ENCODE measurements at places on chromosomes 3 and 15.
A peak's percentile ranks its signal among the peaks of the same experiment; 100 is the strongest.

- DNase-seq = no peak
Observed at GRCh38 chr3:16051691-16052090, 122.8 kb upstream of the GALNT15 start.

DNA sequence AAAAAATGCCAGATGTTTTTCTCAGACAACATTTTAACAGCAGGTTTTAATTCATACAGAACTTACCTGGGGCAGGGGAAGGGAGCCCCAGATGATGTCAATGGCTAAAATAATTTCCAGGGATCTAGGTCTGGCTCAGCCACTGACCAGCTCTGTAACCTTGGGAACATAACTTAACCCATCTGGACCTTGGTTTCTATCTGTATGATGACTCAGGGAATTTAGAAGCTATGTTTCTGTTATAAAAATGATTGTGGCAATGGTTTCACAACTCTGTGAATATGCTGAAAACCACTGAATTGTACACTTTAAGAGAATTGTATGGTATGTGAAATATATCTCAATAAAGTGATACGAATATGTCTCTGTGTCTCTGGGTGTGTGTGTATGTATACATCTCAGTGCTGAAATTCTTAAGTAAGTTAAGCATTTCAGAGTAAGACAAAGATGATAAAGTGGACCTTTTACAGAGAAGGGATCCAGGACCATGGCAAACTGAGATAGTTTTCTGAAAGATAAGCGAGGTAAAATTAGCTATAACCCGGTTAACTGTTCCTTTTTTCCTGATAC lies 2.9 kb downstream of the SH3GL3 start:
- no peak for DNase-seq

DNA sequence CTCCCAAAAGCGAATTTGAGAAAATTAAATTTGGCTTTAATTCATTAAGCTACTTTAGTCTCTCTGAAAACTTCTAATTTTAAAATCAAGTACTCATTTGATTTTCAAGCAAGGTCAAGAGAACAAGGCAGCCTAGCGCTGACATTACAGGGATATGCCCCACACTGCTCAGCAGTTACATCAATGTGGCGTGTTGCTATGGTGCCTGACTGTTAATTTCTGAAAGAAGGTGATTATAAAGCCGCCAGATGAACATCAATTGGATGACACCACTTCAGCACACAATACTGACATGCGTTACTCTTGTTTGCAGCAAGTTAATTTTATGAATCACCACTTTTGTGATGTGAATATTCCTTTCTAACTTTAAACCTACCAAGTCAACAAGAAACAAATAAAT lies 284.4 kb downstream of the FOXP1 start:
- peak; percentile 20 for DNase-seq

GRCh38 chr15:82571722-82572222 lies 31.5 kb upstream of the RPS17 start:
- DNase-seq = no peak

- no peak for DNase-seq
Observed at GRCh38 chr15:100728371-100729201, 126.2 kb downstream of the ASB7 start.

- no peak for DNase-seq
Observed at GRCh38 chr3:26381411-26381810, 241.2 kb upstream of the LRRC3B start.

GRCh38 chr3:105465251-105465853 lies 98.6 kb downstream of the ALCAM start:
- DNase-seq = no peak

DNA sequence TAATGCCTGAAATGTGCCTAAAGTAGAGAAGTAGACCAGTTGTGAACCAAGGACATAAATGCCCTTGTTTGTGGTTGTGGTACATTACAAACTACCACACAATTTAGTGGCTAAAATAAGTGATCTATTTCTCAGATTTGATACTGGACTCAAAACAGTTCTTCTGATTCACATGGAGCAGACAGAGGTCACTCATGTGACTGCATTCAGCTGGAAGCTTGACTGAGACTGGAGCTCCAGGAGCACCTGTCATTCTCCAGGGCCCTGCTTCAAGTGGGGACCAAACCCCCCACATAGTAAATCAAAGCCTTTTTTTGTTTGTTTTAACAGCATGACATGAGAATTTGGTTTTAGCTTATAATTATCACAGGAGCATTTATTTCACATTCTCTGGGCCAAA lies 301.2 kb downstream of the OXSM start:
- no peak for DNase-seq

GRCh38 chr3:141840737-141841544 lies 35.5 kb upstream of the ATP1B3 start:
- no peak for DNase-seq

DNA sequence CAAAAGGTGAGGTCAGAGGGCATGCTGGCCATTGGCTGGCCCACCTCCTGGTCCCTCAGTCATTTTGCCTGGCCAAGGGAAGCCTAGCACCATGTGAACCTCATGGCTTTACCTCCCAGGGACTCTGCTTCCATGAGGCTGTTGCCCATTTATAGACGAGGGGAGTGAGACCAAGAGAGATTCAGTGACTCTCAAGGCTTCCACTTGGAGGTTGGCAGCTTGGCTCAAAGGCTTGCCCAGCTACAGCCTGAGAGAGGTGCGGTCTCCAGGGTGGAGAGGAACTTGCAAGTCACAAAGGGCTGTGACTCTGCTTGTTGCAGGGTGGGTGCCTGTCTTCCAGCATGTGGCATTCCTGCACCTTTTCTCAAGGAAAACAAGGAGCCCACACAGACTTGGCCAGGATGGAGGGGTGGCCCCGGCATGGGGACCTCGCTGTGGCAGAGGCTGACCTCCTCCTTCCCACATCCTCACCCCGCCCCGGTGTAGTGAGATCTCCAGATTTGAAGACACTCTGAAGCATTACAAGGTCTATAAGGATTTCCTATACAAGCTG lies 24.5 kb downstream of the CFAP100 start:
- DNase-seq = no peak

DNA sequence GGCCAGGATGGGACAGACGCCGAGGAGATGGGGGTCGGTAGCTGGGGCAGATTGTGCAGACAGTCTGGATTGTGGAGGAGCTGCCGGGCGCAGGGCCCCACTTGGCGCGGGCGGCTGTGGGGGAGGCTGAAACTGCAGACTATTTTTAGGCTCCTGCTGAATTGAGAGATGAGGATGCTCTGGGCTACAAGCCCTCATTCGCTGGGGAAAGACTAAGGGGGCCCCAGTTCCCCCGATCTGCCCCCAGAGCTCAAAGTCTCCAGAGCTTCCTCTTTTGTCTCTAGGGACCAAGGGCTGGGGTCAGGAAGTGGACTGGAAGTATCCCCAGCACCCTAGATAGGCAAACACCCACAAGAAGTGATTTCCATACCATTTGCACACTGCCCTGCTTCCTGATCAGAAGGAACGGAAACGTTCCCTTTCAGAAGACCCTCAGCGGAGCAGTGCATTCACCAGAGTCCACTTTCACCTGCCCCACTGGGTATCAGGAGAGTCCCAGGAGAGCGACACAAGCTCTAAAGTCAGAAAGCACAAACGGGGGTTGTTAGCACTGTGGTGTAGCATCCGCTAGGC lies 29.7 kb downstream of the SEMA7A start:
- DNase-seq = no peak

DNA sequence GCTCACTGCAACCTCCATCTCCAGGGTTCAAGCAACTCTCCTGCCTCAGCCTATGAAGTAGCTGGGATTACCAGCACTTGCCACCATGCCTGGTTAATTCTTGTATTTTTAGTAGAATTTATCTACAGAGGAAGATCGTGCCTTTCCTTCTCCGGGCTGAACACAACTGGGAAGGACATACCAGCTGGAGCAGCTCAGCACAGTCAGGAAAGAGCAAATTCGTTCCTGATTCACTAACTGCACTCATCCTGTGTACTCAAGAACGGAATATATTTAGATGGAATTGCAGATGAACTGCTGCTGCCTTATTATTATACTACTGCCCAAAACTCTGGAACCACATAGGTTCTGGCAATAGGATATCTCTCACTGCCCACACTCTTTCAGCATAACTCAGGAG lies 27.1 kb upstream of the P4HTM start:
- DNase-seq = no peak

DNA sequence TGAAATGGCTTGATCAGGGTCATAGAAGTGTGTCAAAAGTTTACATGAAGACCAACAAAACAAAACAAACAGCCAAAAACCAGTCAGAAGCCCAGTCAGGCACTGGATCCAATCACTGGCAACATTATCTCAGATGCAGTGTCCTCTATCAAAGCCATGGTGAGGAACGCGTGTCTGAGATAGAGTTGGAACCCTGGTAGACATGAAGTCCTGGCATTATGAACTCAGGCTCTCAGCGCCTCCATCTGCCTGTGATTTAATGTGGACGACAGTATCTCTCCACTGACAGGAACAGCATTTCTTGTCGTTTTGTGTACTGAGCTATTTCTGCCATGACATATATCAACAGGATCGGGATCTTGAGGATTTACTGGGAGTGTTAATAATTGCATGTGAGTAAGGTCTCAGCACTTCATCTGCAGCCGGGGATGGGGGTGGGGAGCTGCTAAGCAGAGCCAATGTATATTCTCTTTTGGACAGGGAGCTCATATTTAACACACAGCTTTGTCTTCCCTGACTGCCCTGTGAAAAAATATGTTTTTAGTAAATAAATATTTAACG lies 1120.0 kb downstream of the IGSF11 start:
- no peak for DNase-seq

DNA sequence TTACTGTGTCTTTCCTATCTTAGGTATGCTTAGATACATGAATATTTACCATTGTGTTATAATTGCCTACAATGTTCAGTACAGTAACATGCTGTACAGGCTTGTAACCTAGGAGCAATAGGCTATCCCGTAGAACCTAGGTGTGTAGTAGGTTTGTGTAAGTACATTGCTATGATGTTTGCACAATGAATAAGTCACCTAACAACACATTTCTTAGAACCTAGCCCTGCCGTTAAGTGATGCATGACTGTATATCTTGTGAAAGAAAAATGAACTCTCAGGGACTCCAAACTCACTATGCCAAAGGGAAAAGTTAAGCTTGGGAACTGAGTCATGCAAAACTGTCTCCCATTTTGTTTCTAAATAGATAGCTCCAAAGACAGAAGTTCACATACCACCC lies 91.5 kb upstream of the ACP3 start:
- DNase-seq = no peak

GRCh38 chr3:40875581-40875980 lies 323.7 kb upstream of the CTNNB1 start:
- DNase-seq = no peak

- DNase-seq = no peak
Observed at GRCh38 chr3:31331278-31331677, 201.4 kb upstream of the STT3B start.

DNA sequence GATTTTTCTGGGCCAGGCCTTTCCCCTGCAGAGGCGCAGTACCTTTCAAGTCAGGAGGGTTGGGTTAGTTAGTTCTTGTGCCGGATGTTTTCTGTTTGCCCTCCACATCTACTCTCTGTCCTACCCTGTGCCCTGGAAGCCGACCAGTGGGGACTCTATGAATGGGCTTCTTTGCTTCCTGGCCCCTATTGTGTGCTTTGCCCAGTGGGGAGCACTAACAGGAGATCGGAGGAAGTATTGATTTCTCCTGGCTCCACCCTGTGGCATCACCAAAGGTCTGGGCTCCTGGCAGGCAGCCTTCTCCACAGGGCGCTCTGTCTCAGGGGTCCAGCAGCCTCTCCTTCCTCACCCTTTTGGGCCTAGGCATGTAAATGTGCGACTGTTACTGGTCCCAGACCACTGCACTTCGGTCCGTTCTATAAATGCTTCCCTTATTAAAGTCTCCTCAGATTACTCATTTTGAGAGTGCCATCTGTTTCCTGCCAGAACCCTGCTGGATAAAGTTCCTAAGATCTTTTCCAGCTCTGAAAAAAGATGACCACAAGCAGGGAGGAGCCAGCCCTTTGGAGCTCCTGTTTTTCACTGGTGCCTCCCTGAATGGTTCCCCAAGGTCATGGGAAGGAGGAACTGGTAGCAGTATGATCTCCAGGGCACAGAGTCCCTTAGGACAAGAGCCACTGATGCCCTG lies 44.5 kb downstream of the CTDSPL start:
- DNase-seq = no peak

GRCh38 chr3:138497851-138498250 lies 63.4 kb downstream of the ESYT3 start:
- DNase-seq = no peak

- DNase-seq = peak; percentile 60
Observed at GRCh38 chr15:90001683-90002427, 731 bp downstream of the ZNF710 start.

DNA sequence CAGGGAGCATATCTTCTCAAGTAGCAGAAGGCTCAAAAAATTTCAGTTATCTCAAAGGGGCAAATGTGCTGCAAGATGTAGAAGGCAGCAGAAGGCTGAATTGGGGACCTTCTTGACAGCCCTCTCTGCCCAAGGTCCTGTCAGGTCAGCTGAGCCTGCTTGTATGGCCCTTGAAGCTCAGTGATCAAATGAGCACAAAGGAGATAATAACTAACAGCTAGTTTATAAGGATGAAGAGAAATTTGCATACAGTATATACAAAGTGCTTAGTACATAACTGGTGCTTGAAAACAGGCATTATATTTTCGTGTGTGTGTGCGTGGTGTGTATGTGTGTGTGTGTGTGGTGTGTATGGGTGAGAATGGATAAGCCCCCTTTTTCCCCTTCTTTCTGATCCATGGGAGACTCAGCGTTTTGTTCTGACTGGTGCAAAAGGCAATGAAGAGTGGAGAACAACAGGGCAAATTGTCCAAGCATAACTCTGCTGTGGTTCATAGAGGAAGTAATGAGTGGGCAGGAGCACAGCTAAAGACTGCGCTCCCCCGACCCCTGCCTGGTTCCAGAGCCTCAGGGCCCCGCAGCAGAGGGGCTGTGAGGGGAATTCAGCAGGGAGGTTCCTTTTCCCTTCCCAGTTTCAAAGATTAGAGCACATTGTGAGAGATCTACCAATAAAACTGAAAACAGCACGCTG lies 356.8 kb upstream of the NR2F2 start:
- no peak for DNase-seq

- DNase-seq = no peak
Observed at GRCh38 chr3:48492461-48493202, 11.3 kb downstream of the SHISA5 start.

- DNase-seq = no peak
Observed at GRCh38 chr3:113501597-113501996, 13.4 kb downstream of the SPICE1 start.

- no peak for DNase-seq
Observed at GRCh38 chr15:56351353-56351752, 13.9 kb upstream of the TEX9 start.

- DNase-seq = no peak
Observed at GRCh38 chr3:169241991-169242707, 421.4 kb downstream of the MECOM start.

- DNase-seq = no peak
Observed at GRCh38 chr3:123347691-123348264, 101.1 kb downstream of the ADCY5 start.

DNA sequence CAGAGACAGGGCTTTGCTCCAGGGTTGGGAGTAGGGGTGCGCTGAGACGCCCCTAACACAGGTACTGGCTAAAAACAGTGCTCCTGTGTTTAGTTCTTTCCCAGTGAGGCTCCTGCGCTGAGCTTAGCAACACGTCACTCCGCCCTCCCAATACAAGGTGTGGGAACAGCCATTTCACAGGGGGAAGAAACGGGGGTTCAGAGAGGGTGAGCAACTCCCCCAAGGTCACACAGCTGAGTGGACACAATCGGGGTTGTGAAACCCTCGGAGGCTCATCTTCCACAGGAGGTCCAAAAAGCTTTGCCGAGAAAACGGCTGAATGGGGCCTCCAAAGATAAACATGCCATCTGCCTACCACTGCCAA lies 628 bp downstream of the PRRT3 start:
- DNase-seq = no peak

- no peak for DNase-seq
Observed at GRCh38 chr15:65907661-65908060, 38.4 kb downstream of the RAB11A start.

- DNase-seq = no peak
Observed at GRCh38 chr15:72116731-72117485, 1.0 kb downstream of the MYO9A start.

Data from CD4-positive, alpha-beta T cell treated with Interferon gamma for 1 hour (primary cell).